ENCODE measurements at places on chromosomes 3 and 15.

DNA sequence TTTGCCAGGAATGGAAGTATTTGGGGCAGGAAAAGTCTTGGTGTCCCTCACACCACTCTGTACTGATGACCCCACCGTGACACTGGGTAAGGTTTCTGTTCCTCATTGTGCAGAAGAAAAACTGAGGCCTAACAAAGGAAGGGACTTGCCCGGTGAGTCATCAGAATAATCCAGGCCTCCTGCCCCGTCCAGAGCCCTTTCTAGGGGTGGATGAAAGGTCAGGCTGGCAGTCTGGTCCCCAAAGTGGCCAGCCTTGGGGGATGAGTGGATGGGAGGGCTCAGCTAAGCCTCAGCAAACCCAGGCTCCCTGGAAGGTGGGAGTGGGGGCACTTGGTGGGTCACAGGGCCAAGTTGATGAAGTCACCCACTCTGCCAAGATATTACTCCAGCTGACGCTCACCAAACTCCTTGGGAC lies 2.3 kb upstream of the DNAH1 start:
- DNase-seq = no peak

DNA sequence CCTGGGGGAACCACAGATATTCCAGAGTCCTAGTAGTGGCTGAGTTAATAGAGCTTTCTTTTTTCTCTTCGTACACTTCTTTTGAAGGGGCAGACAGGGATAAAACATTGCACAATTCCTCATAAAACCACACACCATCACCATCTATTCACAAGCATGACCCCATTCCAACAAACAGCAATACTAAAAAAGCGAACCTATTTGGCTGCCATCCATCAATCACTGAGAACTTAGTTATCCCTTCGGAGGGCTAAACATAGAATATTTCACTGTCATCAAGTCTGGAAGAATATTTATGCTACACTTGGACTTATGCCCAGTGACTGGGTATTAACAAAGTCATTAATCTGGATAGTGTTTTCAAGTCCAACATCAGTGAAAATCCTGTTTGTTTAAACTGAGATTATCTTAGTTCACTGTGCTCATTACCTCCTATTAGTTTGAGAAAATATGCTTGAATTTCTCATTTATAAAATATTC lies 80.3 kb upstream of the PRTG start:
- no peak for DNase-seq

DNA sequence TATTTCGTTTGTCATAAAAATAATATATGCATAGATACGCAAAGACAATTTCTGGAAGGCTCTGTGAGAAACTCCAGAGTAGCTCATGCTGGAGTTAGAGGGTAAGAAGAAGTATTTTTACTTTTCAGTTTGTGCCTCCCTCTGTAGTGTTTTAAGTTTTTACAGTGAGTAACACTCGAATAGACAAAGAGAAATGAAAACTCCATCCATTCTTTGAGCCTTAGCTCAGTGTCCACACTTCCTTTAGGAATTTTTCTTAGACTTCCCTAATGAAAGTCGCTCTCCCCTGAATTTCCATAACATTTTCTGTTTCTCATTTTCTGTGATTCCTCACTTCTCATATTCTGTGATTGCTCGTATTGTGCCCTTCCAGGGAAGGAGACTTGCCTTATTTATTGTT lies 2.1 kb downstream of the BLOC1S6 start:
- no peak for DNase-seq

DNA sequence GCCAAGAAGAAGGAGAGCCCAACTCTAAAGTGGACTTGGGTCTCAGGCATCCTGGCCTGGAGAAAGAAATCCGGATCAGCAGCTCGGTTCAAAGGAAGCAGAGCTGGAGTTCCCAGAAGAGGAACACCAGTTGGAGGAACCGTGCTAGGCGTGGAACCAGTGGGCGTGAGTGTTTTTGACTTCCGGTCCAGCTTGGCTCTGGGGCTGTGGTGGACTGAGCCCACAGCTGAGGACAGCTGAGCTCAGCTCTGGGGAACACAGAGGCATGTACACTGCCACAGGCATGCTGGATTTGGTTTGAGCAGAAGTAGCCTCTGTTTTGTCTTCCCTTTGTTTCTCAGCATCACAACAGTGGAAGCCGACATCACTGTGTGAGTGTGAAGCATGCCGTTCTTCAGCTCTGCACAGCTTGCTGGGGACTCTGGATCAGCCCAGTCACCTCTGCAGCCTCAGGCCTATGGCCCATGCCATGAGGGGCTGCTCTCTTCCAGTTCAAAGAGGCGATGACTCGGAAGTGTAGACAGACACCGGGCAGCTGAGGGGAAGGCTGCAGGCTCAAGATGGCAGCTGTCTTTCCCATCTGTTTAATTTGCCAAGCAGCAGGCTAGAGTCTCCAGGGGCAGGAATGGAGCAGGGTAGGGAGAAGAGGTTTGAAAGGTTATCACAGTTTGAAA lies 185.8 kb upstream of the UBE3A start:
- no peak for DNase-seq

DNA sequence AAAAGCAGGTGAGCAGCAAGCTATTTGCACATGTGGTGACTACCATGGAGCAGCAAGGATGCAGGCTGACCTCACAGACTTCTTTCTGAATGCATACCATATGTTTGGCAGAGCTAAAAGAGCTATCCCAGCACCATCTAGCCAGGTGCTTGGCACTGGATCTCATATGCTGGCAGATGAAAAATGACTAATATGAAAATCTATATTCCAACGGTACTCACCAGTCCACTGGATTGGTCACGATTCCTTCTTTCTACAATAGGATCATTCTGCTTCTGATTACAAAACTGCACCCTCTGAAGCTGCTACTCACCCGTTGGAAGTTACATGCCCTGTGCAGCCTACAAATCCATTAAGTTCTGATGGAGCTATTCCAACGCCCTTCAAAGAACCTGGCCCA lies 714.3 kb upstream of the CFAP20DC start:
- DNase-seq = no peak

DNA sequence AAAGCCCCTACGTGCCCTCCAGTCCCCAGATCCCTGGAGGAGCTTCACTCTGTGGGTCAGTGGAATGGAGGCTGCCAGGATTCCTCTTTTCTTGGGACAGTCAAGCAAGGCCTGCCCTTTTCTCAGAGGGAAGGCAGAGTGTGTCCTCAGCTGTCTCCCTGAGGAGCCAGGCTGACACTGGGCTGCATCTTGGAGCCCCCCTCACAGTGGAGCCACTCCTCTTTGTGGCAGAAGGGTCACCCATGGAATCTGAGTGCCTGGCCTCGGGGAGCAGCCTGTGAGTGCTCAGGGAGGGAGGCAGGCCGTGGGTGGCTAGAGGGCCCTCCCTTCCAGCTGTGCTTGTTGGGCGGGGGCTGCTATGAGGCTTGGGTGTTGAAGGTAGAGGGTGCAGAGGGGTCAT lies 41.2 kb downstream of the BOC start:
- no peak for DNase-seq

GRCh38 chr15:42508263-42508690 lies 12.8 kb downstream of the SNAP23 start:
- DNase-seq = no peak

DNA sequence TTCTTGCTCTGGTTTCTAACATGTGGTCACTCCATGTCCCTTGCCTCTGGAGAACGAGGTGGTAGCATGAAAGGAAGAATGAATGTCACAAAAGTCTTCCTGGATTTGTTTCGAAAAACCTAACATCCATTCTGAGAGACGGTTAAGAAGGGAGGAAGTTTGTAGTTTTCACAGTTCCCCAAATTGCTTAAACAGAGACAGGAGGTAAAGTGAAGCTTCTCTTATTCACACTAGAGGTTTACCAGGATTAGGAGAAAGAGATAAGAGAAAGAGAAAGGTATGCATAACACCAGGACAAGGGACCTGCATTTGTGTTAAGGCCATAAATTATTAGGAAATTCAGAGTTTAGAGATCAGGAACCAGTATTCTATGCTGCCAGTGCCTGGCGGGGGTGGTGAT lies 228.1 kb downstream of the CPNE4 start:
- no peak for DNase-seq

GRCh38 chr3:197367081-197367780 lies 68.8 kb upstream of the DLG1 start:
- no peak for DNase-seq

GRCh38 chr15:36722555-36722954 lies 143.1 kb downstream of the CDIN1 start:
- DNase-seq = no peak

- DNase-seq = no peak
These were observed 63.1 kb downstream of the STRIT1 start for GRCh38 chr3:155230382-155230781.

- DNase-seq = no peak
These were observed 2.2 kb downstream of the PIAS1 start for GRCh38 chr15:68056097-68056865.

- no peak for DNase-seq
These were observed 445.5 kb downstream of the CNTN4 start for GRCh38 chr3:2544212-2544611.

DNA sequence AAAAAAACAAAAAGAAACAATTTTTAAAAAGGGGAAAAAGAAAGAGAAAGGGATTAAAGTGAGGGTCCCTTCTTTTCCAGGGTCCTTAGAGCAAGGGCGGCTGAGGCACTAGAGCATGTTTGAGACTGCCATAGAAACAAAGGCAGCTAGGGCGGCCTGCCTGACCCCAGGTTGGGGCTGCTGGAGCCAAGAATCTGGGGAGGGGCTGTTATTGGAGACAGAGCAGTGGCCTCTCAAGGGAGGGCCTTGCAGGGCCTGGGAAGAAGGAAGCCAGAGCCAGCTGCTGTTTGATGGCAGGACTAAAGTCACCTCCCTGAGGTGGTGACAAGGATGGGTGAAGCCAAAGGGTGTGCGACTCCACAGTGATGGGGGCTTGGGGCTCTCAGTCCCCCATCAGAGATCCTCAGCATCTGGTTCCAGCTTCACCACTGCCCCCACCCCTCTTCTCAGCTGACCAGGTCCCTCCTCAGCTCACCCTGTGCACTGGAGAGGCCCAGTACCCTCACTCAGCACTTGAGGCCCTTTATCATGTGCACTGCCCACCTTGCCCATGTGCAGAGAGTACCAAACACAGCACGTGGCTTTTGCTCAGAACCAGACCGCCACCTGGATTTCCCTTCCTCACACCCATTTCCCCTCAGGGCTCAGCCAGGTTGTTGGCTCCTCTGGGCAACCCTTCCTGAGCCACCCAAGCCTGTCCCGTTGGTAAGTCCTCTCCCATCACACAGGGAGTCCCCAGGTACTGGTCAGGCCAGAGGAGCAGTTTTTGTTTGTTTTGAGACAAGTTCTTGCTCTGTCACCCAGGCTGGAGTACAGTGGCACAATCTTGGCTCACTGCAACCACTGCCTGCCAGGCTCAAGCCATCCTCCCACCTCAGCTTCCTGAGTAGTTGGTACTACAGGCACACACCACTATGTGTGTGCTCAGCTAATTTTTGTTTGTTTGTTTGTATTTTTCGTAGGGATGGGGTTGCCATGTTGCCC lies 1.7 kb downstream of the TMEM89 start:
- DNase-seq = no peak

DNA sequence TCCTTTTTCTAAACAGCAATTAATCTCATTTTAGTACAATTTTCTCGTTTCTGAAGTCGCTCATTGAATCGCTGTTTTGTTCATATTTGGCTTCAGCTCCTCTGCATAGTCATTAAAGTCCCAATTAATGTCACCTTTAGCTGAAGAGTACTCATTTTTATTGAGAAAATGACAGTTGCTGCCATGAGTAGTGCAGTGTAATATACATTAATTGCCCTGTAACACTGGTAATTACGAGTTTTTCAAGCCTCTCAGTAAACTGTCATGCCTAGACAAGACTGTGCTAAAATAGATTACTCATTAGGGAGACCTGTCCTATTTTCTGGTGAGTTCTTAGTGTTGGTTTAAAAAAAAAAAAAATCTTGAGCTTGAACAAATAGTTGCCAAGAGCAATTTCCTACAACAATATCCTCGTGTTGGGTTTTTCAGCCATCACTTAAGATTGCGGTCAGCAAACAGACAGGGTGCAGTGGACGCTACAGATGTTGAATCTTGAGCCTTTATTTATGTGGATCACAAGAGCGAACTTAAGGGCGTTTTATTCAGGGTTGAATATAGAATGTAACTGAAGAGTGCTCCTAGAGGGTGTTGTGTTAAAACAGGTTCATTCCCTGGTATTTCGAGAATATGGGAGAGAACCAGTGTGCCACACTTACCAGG lies 176.0 kb downstream of the CDIN1 start:
- no peak for DNase-seq

DNA sequence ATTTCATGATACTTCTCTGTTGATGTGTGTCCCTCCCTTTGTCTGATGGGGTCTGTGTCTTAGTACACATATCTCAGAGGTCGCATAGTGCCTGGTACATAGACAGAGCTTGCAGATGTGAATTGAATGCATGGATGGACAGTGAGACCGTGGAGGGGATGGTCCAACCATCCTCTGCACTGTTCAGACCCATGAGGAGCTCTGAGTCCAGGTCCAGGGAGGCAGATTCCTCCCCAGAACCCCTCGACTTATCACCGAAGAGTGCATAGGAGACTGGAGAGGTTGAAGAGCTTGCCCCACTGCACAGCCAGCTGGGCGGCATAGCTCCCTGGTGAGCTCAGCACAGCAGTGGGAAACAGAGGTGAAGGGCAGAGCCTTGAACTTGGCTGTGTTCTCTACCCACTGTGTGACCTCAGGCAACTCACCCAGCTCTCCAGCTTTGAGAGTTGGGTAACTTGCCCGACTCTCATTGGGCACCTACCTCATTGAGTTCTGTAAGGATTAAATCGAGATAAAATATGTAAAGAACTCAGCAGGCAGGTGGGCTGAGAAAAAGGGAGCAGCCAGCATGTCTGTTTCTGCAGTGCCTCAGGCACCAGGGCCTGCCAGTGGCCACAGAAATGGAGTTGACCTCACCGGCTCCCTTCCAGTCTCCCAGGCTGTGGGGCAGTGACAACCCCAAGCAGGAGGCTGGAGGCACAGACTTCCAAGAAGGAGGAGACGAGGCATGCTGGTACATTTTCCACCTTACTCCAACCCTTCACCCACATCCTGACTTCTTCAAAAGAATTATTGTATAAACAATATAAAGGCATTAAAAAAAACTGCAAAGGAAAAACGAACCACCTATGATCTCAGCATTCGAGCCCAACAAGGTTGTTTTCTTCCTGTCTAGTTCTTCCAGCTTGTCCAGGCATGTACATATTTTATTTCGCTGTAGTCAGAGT lies 54.1 kb upstream of the TFRC start:
- DNase-seq = no peak

DNA sequence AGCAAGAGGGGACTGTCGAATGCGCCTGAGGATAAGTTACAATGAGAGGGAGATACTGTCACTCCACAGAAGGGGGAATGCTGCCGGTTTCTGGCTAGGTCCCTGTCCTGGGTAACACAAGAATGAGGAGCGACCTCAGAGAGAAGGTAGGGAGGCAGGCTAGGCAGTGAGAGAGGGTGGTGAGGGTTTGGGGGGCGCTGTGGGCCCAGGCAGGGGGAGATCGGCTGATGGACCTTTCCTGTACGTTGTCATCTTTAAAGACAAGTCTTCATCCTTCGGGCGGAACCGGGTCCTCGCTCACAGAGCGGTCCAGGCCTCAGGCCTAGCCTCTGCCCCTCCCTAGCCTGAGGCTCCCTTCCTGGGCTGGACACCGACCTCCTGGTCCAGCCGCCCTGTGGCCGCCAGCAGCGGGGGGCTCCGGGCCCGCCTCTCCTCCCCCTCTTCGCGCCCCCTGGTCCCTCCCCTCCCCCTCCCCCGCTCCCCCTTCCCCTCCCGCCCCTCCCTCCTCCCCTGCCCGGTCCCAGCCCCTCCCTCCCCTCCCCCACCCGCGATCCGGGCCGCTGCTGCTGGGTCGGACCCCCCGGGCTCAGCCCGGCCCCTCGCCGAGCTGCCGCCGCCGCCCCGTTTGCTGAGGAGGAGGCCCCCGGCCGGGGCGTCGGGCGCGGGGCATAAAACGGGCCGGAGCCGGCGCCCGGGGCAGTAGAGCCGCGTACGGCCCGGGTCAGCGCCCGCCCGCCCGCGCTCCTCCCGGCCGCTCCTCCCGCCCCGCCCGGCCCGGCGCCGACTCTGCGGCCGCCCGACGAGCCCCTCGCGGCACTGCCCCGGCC lies at the start of gene CHRD:
TSS of gene CHRD (plus strand) at position 697 of the 827 bp plus-strand sequence. CDS start 265 bp downstream, outside the sequence.
- no peak for DNase-seq

Data from stimulated activated CD4-positive, alpha-beta T cell treated with anti-CD3 and anti-CD28 coated beads, Interleukin-4, amount 100 ng/mL, for 1 hour (primary cell).